Renal pelvis (tissue), 12 donors: ENCODE measurements at places on chromosomes 2 and 18. TPM values are rescaled to one million over a fixed set of nuclear protein-coding genes. Genes with fewer than 3 reads are reported as not detected.

GRCh38 chr2:3242747-3243369 lies 134.8 kb downstream of the EIPR1 start:
- DNase-seq, result no peak

DNA sequence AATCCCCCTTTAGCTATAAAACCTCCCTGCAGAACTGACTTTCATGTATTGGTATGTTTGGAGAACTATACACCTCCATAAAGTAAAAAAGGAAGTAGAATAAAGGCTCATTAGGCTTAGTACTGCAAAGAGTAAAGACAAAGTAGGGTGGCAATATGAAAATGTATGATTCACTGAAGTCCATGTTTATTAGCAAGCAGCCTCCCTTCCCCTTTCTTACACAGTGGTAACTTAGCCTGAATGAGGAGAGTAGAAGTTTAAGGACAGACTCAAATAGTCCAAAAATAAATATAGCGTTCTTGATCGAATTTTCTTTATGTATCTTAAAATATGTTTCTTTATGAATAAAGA lies 1.5 kb downstream of the ZNF804A start:
- DNase-seq, result no peak

DNA sequence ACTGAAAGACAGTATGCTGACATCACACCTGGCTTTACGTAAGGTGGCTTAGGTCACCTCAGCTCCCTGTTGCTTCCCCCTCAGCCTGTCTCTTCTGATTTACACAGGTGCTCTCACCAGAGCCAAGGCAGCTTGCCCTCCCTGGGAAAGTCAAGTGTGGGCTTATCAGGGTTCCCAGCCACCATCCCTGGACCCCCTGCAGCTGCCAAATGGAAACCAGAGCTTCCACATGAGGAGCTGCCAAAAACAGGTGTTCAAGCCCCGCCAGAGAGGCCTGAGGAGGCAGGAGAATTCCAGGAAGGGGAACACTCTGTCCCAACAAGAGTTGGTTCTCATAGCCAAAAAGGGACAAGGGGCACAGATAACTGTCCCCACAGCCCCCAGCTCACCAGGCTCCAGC lies 266.7 kb downstream of the ATAD2B start:
- DNase-seq, result no peak

Gene PARD3B
- polyA plus RNA-seq, result 37.3 TPM

Gene HOXD13
- polyA plus RNA-seq, result 0.33 TPM

GRCh38 chr2:104826016-104826415 lies 27.9 kb upstream of the POU3F3 start:
- DNase-seq, result no peak

Gene ALPI
- polyA plus RNA-seq, result 0.10 TPM

DNA sequence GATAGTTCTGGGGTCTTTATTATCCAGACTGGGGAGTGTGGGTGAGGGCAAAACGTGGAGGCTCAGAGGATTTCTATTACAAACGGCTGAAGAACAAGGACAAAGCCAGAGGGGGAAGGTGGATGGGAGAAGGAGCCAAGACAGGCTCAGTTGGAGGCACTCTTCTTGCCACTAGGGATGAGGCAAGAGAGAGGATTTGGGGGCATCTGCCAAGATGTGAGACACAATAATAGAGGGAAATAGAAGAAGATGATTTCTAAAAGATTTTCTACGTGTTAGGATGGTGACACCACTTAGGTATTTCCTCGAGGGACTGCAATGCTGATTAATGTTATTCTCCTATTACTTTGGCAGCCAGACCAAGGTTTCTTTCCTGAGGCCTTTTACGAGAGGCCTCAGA lies 71.8 kb downstream of the APOB start:
- no peak for DNase-seq

- DNase-seq, result no peak
These were observed 227.9 kb downstream of the GBX2 start for GRCh38 chr2:235940330-235940729.

Gene C2orf15
- 13.1 TPM for polyA plus RNA-seq

- DNase-seq, result no peak
These were observed 1433.8 kb upstream of the SLC39A10 start for GRCh38 chr2:194223218-194223617.

- no peak for DNase-seq
These were observed 45.7 kb downstream of the ARL5A start for GRCh38 chr2:151782378-151783132.

DNA sequence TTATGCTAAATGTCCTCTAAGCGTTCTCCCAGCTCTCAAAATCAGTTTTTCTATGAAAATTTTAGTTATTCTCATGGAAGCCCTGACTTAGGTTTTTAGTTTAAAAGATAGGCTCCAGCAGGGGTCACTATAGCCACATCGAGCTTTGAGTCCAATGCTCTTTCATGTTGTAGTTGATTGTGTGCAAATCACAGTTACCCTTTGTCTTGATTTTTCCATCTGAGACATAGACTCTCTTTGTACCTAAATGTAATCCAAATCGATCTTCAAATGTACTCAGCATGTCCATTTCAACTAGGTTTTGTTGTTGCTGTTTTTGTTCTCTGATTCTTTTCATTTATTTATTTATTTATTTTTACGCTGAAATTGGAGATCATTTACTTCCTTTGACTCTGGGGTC lies 26.4 kb upstream of the MSTN start:
- DNase-seq, result peak; percentile 67

DNA sequence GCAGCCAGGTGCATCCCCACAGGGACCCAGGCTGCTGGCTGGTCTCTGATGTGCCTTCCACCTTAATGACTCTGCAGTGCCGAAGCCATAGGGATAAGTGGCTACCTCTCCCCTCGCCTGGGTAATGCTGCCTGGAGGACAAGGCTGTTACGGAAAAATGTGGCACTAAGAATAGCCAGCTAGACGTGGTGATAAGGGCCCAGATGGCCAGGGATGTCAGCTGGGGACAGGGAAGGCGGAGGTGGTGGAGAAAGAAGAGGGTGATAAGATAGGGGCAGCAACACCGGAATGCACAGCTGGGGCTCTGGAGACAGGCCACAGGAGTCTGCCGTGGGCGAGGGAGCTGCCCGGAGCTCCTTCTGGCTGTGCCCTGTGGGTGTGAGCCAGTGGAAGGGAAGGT lies 170.6 kb downstream of the FHOD3 start:
- no peak for DNase-seq

GRCh38 chr2:1991706-1992245 lies 247.5 kb upstream of the PXDN start:
- no peak for DNase-seq

DNA sequence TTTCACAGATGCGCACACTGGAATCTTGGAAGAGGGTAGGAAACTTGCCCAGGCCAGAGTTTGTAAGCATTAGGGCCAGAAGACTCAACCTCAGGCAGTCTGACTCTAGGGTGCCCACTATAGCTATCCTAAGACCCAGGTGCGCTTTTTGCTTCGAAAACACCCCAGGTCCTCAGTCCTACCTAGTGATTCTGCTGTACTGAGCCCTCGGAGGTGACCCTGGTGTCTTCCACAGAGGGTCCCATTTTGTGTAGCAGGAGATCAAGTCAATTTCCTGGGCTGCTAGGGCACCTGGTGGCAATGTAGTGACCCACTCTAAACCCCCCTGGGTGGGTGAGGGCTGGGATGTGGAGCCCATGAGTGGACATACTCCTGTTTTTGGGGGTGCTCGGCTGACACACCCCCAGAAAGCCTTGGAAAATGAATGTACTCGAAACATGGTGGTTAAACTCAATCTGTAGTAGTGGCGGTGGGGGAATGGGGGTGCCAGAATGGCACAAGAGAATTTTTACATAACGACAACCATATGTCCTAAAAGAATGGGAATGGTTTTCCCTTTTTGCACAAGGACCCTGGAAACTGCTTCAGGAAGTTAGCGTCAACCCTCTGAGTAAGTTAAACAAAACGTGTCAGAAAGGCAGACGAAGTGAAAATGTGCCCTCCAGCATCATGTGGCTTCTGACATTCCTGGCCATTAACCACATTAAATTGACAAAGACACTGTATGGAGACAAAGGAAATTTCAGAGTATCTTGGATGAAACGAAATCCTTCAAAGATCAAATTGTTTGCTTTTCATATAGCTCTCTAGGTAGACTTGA lies 218.0 kb upstream of the COPS8 start:
- no peak for DNase-seq

Gene SLC30A3
- polyA plus RNA-seq, result 7.6 TPM

Gene POTEJ
- not detected for polyA plus RNA-seq

Gene ALK
- polyA plus RNA-seq, result 0.55 TPM

Gene AQP4
- 0.64 TPM for polyA plus RNA-seq

DNA sequence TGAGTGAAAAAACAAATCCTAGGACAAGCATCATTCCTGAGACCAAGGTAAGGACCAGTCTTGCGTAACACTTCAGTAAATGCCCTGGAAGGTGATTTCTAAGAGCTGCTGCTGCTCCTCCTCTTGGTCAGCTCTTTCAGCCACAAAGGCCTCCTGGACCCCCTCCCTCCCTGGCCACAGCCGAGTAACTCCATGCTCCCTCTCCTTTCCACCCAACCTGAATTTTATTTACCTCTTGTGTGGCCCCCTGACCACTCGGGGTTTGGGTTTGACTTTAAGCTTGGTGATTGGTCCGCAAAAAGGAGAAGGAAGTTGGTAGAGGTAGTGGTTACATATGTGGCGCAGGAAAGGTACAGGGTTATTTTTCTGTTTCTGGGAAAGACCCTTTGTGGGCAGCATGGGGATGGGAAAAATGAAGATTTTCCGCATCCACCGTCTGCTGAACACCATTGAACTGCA lies 9.2 kb downstream of the HTRA2 start:
- no peak for DNase-seq

DNA sequence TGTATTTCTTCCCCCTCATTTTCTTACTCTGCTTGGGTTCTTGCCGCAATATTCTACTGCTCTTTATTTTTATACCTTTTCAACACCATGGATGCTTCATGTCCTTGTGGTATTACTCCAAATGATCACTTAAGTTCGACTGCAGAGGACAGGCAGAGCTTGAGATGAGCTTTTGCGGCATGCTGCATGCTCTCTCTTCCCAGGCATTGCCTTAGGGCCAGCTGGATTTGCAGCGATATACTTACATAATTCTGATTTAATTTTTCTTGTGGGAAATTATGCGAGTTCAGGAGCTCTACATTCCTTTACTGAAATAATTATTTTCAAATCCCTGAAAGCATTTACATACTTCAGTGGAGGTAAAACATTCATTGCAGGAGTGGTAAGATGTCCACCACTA lies 288.1 kb downstream of the CCDC102B start:
- DNase-seq, result no peak

DNA sequence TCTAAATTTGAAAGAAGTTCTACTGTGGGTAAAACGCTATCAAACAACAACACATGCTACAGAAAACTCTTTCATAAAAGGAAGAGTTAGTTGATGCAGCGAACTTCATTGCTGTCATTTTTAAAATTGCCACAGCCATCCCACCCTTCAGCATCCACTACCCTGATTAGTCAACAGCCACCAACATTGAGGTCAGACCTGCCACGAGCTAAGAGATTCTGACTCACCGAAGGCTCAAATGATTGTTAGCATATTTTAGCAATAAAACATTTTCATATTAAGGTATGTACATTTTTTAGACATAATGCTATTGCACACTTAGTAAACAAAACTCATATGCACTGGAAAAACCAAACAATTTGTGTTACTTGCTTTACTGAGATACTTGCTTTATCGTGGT lies 347.1 kb downstream of the CLIP4 start:
- DNase-seq, result no peak

Gene C2orf92
- polyA plus RNA-seq, result 19.0 TPM

- DNase-seq, result peak; percentile 85
These were observed at the start of gene NEDD4L for GRCh38 chr18:58043491-58044369. TSS of gene NEDD4L (plus strand) at chr18:58044226. CDS start at chr18:58044661, 435 bp downstream.

- DNase-seq, result peak; percentile 44
These were observed 153.0 kb downstream of the TMEM247 start for GRCh38 chr2:46632349-46632748.

- no peak for DNase-seq
These were observed 38.9 kb downstream of the KDM3A start for GRCh38 chr2:86480105-86480504.

DNA sequence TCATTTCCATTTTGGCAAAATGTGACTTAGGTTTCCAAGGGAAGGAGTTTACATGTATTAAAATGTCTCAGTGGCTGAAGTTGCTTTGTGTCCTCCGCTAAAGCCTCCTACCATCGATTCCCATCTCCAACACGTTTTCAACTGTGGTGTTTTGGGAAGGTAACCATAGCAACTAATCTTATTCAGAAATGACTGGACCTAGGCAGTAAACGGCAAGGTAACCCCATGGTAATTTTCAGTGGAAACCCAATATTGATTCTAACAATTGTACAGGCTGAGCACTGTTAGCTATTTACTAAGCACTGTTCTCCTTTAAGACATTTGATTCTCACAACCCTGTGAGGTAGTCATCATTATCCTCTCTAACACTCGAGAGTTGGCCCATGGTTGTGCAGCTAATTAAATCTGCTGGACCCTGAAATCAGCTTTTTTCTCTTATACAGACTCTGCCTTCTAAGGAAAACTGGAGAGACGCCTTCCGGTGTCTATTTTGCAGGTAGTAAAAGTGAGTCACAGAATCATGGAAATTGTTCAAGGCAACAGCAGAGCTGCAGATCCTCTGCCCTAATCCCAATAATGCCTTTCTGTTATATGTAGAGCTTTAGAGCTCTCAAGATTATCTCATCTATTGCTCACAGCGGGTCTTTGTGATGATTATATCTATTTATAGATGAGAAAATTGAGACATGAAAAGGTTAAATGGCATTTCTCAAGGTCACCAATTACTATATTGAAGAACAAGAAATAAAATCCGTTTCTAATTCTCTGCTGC lies 36.2 kb downstream of the FASTKD2 start:
- no peak for DNase-seq

Gene EDAR
- 2.5 TPM for polyA plus RNA-seq

- no peak for DNase-seq
These were observed 138.8 kb upstream of the DNMT3A start for GRCh38 chr2:25480561-25480960.

Gene IL36A
- polyA plus RNA-seq, result not detected

DNA sequence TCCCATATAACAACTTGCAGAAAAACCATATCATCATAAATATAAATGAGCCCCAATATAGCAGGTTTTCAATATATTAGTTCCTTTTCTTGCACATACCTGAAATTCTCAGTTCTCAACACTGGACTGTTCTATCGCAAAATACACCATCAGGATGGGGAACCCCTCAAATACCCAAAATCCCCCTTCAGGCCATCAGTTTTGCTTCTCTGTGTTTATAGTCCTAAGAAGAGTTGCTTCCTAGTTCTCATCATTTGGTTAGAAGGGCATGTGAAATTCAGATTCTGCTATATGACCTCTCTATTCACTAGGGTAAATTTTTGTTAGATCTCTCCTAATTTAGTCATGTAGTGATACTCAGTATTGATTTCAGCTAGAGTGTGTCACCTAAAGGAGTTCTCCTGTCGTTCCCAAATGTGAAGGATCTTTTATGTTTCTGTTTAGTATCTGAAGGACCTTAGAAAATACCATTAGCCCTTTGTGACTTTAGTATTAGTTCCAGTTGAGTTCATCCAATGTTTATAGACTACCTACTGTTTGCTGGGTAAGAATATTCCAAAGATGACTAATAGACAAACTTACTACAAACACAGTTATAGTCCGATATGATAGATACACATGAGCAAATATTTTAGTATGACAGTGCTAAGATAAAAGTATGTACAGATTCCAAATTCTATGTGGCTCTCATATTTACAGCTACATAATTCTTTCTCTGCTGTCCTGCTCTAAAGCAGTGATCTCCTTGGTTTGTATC lies 115.8 kb downstream of the TTC27 start:
- no peak for DNase-seq
